ENCODE measurements at places on chromosomes 13 and 19.

GRCh38 chr19:39074205-39074692 is 9.9 kb upstream of the ACP7 start:
- DNase-seq, result no peak

- no peak for DNase-seq
Measured at GRCh38 chr13:44422755-44423643, 49.4 kb downstream of the SERP2 start.

DNA sequence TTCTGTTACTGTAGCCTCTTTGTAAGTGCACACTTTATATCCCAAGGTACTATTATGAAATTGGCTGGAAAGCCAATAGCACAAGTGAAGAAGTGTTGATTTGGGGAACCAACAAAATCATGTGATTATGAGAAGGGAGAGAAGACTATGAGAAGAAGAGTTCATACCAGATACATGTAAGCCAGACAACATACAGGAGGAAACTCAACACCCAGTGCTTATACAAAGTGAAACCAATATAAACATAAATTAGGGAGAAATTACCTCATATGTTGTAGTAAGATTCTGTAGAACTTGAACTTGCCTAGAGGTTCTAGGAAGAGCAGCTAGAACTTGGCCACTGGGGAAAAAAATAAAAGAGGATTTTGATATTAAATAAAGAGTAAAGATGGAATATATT is 17.4 kb downstream of the CPB2 start:
- DNase-seq, result no peak

DNA sequence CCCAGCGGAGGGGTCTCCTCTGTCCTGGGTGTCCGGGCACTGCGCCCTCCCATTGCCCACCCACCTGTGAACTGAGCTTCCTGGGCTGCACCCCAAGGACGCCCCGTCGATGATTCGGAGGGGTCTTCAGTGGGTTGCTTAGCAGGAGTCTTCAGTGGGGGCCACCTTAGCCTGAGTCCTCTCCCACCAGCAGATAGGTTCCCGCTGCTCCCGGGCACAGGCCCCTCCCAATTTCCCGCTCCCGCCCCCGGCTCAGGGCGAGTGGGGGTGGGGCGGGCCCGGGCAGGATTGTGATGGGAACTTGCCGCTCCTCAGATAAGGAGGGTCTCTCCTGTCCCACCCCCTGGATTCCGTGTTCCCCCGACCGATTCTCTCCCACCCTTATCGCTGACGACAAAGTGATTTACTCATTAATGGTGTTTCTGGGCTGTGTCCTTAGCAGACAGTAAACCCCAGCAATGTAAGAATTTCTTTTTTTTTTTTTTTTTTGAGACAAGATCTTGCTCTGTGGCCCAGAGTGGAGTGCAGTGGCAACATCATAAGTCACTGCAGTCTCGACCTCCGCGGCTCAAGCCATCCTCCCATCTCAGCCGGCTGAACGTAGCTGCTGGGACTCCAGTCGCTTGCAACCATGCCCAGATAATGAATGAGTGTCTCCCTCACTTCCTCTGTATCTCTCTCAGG is 655 bp upstream of the S1PR5 start:
- peak; percentile 87 for DNase-seq

GRCh38 chr19:12885749-12886650 is 1.0 kb downstream of the KLF1 start:
- DNase-seq, result no peak

DNA sequence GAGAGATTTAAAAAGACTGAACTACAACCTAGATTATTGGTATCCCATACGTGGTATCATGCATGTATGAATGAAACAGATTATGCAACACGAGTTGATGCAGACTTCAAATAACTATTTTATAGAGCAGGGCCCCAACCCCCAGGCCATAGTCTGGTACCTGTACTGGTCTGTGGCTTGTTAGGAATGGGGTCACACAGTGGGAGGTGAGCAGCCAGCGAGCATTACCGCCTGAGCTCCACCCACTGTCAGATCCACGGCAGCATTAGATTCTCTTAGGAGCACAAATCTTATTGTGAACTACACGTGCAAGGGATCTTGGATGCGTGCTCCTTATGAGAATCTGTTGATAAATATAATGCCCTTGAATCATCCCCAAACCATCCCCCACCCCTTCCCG is 320.2 kb downstream of the TBC1D4 start:
- no peak for DNase-seq

GRCh38 chr19:16569609-16570320 is 2.5 kb downstream of the SLC35E1 start:
- no peak for DNase-seq

- DNase-seq, result no peak
Measured at GRCh38 chr13:110138700-110139036, 168.3 kb downstream of the COL4A1 start.

DNA sequence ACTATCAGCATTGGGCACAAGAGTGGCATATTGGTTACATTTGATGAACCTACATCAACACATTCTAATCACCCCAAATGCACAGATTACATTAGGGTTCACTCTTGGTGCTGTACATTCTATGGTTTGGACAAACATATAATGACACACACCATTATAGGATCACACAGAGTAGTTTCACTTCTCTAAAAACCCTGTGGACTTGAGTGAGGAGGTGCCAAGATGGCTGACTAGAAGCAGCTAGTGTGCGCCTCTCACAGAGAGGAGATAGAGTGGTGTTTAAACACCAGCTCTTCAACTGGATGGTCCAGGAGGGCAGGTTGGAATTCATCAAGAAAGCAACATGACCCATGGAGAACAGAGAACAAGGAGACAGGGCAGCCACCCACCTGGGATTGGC is 265.6 kb downstream of the TDRD3 start:
- no peak for DNase-seq

- DNase-seq, result no peak
Measured at GRCh38 chr13:104872153-104872552, 1663.3 kb downstream of the EFNB2 start.

GRCh38 chr19:57887195-57887941 is 1.5 kb downstream of the ZNF814 start:
- no peak for DNase-seq

All from HTR-8/SVneo (cell line).